ENCODE measurements at places on chromosomes 11 and 22. TPM values are rescaled to one million over a fixed set of nuclear protein-coding genes. Genes with fewer than 3 reads are reported as not detected.

- H3K27me3 ChIP-seq, result no peaks in the 10 kb centered on the region
- H3K4me1 ChIP-seq, result no peaks in the 10 kb centered on the region
- no peak overlapping the region for H3K27ac ChIP-seq
Observed at GRCh38 chr11:20715931-20716330, 46.5 kb downstream of the NELL1 start.

FBLN1 gene
- 0.34 TPM for total RNA-seq

PIK3IP1 gene
- total RNA-seq, result 426 TPM

DNA sequence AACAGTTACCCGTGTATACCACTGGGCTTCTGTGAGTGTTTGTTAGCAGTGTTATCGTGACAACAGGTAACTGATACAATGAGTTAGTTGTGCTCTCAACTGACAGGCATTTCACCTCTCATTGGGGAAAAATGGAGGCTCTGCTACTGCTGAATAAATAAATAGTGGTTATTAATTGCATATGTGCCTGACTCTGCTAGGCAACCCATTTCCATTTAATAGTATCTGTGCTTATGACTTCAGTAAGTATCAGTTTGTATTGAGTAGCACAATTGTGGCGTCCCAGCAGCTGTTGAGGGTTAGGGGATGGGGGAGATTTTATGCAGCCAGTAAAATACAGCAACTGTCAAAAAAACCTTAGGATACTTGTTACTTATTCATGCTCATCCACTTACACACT lies 123.4 kb upstream of the SEZ6L start:
- no peak overlapping the region for H3K27ac ChIP-seq
- no peak overlapping the region for H3K4me3 ChIP-seq
- DNase-seq, result no peak
- no peaks in the 10 kb centered on the region for H3K36me3 ChIP-seq
- H3K4me1 ChIP-seq, result no peaks in the 10 kb centered on the region

DNA sequence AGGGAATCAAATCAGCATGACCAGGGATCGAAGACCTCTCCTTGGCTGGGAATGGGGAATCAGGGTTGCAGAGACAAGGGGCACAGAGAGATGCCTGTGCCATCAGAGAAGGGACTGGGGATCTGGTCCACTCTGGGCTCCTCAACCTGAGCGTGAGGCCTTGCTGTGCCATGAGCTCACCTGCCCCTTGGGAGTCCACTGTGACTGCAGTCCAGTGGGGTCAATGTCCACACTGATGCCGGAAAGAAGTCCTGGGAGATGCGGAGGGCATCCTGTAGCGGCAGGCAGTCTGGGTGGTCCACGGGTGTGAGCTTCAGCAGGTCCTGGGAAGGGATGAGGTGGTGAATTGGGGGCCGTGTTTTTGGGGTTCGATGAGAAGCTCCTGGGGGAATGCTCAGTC lies 7.3 kb upstream of the RGL4 start:
- H3K27me3 ChIP-seq, result no peaks in the 10 kb centered on the region
- peaks cover 2% of the 10 kb centered on the region for H3K36me3 ChIP-seq
- DNase-seq, result no peak
- H3K4me3 ChIP-seq, result no peak overlapping the region

GRCh38 chr11:69461272-69461962 lies 20.0 kb upstream of the LINC01488 start:
- no peak overlapping the region for H3K27ac ChIP-seq
- peaks cover 27% of the 10 kb centered on the region for H3K27me3 ChIP-seq
- no peaks in the 10 kb centered on the region for H3K4me1 ChIP-seq
- no peak overlapping the region for H3K4me3 ChIP-seq

- no peaks in the 10 kb centered on the region for H3K36me3 ChIP-seq
- H3K27ac ChIP-seq, result no peak overlapping the region
- no peaks in the 10 kb centered on the region for H3K27me3 ChIP-seq
- no peak for DNase-seq
- no peaks in the 10 kb centered on the region for H3K4me1 ChIP-seq
Observed at GRCh38 chr11:99277281-99277680, 256.5 kb downstream of the CNTN5 start.

DNA sequence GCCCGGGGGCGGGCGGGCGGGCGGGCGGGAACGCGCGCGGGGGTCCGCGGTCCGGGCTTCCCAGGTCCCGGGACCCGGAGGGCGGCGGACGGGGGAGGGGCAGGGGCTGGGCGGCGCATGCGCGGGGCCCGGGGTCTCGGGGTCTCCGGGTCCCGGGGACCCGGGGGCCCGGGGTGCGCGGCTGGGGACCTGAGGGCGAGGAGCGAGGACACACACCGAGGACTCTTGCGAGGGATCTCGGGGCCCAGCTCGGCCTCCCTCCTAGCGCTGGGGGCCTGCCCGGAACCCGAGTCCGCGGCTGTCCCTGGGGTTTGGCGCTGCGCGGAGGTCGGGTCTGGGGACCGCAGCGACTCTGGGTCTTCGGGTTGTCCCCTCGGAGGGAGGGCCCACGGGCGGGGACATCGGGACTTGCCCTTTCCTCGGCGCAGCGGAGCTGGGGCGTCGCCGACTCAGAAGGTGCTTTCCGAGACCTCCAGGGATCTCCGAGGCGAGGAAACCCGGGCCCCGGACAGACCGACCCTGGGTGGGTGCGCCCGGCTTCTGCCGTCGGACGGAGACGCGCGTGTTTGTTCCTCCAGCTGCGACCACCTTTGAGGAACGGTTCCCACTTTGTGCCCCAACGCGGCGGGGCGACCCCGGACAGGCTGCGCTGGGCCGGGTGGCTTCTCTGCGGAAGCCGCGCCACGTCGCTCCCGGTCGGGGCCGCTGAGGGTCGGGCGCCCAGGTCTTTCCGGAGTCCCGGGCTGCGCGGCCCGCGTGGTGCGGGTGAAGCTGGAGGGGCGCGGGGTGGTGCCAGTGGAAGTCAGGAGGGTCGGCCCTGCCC lies 540 bp downstream of the PPARA start:
- peaks cover 12% of the 10 kb centered on the region for H3K4me1 ChIP-seq
- DNase-seq, result peak; percentile 55
- peaks cover 2% of the 10 kb centered on the region for H3K36me3 ChIP-seq
- no peaks in the 10 kb centered on the region for H3K27me3 ChIP-seq
- peak overlapping the region; percentile 14 for H3K27ac ChIP-seq

DNA sequence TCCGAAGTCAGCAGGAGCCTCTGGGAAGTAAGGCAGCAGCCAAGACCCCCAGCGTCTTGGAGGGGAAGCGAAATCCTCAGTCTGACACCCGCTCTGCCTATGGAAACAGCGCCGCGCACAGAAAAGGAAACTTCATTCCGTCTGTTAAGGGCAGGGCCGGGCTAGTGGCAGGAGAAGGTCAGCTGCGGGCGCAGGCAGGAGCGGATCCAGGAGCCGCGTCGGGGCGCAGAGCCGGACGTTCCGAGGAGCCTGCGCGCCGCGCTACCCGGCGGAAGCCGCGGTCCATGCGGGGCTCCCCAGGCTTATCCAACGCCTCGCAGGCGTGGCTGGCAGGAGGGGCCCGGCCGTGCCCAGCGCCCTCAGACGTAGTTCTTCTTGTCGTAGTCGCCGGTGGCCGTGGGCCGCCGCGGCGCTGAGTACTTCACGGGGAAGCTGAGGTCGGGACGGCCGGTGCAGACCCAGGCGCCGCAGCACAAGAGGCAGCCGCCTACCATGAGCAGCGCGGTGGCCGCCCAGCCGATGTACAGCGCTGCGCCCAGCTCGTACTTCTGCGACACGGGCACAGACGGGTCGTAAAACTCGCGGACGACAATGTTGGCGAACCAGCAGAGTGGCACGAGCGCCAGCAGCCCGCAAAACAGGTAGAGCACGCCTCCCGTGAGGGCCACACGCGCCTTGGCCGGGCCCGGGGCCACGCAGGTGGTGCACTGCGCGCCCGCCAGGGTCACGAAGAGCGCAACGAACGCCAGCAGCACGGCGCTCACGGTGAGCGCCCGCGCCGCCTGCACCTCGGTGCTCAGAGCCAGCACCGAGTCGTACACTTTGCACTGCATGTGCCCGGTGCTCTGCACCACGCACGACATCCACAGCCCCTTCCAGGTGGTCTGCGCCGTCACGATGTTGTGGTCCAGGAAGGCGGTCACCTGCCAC lies 705 bp downstream of the CLDN5 start:
- no peak for DNase-seq
- peaks cover 33% of the 10 kb centered on the region for H3K27me3 ChIP-seq
- H3K4me1 ChIP-seq, result peaks cover 11% of the 10 kb centered on the region

- H3K4me3 ChIP-seq, result no peak overlapping the region
- no peak overlapping the region for H3K27ac ChIP-seq
- H3K36me3 ChIP-seq, result peaks cover 7% of the 10 kb centered on the region
- H3K27me3 ChIP-seq, result no peaks in the 10 kb centered on the region
- peaks cover 19% of the 10 kb centered on the region for H3K4me1 ChIP-seq
Observed at GRCh38 chr11:61133956-61134662, 27.1 kb downstream of the VPS37C start.

DNA sequence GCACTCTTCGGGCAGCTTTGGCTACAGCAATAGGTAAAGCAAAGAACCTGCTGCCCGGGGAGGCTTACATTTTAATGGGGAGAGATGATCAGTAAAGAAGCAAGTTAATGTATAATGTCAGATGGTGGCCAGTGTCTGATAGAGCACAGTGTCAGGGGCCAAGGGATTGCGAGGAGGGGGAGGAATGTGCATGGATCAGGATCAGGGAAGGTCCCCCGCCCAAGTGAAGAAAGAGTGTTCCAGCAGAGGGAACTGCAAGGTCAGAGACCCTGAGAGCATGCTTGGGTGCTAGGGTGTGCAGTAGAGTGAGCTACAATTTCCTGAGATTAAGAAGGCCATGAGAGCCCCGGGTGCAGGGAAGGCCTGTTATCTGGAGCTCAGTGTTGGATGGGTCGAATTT lies 39.7 kb downstream of the TIMP3 start:
- peaks cover 2% of the 10 kb centered on the region for H3K4me1 ChIP-seq
- no peak for DNase-seq
- H3K4me3 ChIP-seq, result no peak overlapping the region

- peak; percentile 42 for DNase-seq
- no peaks in the 10 kb centered on the region for H3K27me3 ChIP-seq
- peak overlapping the region; percentile 100 for H3K27ac ChIP-seq
- peaks cover 16% of the 10 kb centered on the region for H3K36me3 ChIP-seq
- H3K4me3 ChIP-seq, result peak overlapping the region; percentile 99
Observed at GRCh38 chr22:31286360-31287255, 5.7 kb downstream of the PIK3IP1 start.

DNA sequence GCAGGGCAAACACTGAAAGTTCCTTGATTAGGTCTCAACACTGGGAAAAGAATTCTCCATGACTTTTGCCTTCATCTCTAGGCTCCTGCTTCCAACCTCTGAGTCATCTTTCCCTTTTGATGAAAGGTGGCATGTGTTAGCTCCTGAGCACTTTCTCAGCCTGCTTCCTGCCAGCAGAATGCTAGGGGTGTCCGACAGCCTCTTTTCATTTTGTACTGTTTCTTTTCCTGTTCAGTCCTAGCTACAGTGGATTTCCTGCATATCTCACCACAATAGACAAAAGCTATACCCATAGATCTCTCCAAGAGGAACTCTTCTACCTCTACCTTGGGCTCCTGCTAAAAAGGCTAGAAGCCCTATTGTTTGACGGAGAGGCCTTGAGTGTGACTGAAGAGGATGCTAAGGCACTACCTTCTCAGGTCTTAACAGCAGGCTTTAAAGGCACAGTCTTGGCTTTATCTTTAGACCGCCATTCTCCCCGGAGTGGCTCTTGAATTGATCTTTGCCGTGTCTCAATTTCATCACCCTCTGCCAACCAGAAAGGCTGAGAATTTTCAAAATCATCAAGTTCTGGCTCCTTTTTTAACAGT lies 145.5 kb downstream of the RBFOX2 start:
- H3K27me3 ChIP-seq, result no peaks in the 10 kb centered on the region
- H3K4me1 ChIP-seq, result peaks cover 19% of the 10 kb centered on the region
- H3K36me3 ChIP-seq, result no peaks in the 10 kb centered on the region
- peak overlapping the region; percentile 74 for H3K27ac ChIP-seq

DNA sequence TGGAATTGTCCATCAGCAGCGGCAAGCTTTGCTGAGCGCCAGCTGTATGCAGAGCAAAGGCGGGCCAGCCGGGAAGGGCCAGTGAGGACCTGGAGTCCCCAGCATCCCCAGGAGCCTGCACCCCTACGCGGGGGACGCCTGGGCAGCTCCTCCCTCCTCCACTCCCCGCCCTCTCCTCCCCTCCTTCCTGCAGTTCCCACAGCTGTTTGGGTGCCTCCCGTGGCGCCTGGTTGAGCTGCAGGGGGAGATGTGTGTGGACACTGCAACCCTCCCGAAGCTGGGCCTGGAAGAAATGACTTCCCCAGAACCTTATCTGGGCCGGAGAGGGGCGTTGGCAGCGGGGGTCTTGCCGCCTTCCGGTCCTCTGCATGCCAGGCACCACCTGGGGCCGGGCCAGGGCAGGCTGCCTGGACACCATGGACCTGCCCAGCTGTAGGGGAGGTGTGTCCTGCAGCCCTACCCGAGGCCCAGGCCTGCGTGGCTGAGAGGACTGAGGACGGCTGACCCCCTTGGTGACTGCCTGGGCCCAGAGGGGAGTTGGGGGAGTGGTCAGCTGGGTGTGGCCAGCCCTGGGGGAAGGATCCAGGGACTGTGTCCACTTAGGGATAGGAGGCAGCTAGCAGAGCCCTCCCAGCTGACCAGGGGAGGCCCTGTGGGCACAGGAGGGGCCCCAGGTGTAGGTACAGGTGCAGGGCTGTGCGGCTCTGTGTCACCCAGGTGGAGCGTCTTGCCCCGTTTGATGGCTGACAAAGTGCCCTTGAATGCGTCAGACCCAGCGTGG lies 16.8 kb upstream of the MUC6 start:
- DNase-seq, result peak; percentile 7
- H3K4me1 ChIP-seq, result peaks cover 4% of the 10 kb centered on the region
- H3K4me3 ChIP-seq, result no peak overlapping the region
- H3K27me3 ChIP-seq, result peaks cover 36% of the 10 kb centered on the region
- no peak overlapping the region for H3K27ac ChIP-seq

- H3K36me3 ChIP-seq, result no peaks in the 10 kb centered on the region
- no peaks in the 10 kb centered on the region for H3K27me3 ChIP-seq
- no peaks in the 10 kb centered on the region for H3K4me1 ChIP-seq
- DNase-seq, result no peak
- no peak overlapping the region for H3K4me3 ChIP-seq
- no peak overlapping the region for H3K27ac ChIP-seq
Observed at GRCh38 chr11:89358761-89359160, 132.4 kb downstream of the NOX4 start.

GRCh38 chr22:45549762-45550378 lies 47.2 kb downstream of the FBLN1 start:
- no peaks in the 10 kb centered on the region for H3K36me3 ChIP-seq
- no peak overlapping the region for H3K27ac ChIP-seq
- no peak overlapping the region for H3K4me3 ChIP-seq
- peaks cover 4% of the 10 kb centered on the region for H3K4me1 ChIP-seq
- DNase-seq, result no peak

TBX1 gene
- total RNA-seq, result not detected

MIEF1 gene
- total RNA-seq, result 22.7 TPM

MMP11 gene
- total RNA-seq, result 1.2 TPM

- peak overlapping the region; percentile 19 for H3K4me3 ChIP-seq
- no peak for DNase-seq
- peaks cover 20% of the 10 kb centered on the region for H3K4me1 ChIP-seq
- H3K27ac ChIP-seq, result peak overlapping the region; percentile 77
- peaks cover 6% of the 10 kb centered on the region for H3K27me3 ChIP-seq
- peaks cover 8% of the 10 kb centered on the region for H3K36me3 ChIP-seq
Observed at GRCh38 chr11:44695169-44695833, 31.5 kb upstream of the TSPAN18 start.

All from T-helper 17 cell (primary cell).